GM13976 (cell line): ENCODE measurements at places on chromosomes 7 and 10.

DNA sequence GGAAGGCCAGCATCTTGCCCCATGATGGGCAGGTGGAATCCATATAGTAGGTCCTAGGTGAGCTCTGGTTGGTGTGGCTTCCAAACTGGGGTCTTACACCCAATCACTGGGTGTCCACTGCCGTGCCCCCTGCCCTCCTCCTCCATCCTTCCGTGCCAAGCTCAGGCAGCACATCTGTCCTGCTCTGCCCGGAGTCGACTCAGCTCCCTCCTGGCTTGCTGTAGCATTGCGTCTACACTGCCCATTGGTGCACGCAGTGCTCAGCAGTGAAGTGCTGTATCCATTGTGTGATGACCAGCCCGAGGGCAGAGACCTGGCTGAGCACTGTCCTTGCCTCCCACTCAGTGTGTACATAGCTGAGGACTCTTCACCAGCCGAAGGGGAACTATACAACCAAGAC is 148.4 kb downstream of the ADAM12 start:
- DNase-seq: no peak

- DNase-seq: no peak
Observed at GRCh38 chr10:76550806-76551205, 1086.8 kb downstream of the KCNMA1 start.

DNA sequence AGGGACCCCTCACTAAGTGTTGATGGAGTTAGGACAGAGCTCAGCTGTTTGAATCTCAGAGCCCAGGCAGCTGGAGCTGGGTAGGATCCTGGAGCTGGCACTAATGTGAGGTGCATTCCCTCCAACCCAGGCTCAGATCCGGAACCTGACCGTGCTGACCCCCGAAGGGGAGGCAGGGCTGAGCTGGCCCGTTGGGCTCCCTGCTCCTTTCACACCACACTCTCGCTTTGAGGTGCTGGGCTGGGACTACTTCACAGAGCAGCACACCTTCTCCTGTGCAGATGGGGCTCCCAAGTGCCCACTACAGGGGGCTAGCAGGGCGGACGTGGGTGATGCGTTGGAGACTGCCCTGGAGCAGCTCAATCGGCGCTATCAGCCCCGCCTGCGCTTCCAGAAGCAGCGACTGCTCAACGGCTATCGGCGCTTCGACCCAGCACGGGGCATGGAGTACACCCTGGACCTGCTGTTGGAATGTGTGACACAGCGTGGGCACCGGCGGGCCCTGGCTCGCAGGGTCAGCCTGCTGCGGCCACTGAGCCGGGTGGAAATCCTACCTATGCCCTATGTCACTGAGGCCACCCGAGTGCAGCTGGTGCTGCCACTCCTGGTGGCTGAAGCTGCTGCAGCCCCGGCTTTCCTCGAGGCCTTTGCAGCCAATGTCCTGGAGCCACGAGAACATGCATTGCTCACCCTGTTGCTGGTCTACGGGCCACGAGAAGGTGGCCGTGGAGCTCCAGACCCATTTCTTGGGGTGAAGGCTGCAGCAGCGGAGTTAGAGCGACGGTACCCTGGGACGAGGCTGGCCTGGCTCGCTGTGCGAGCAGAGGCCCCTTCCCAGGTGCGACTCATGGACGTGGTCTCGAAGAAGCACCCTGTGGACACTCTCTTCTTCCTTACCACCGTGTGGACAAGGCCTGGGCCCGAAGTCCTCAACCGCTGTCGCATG is 5.2 kb downstream of the CHPF2 start:
- DNase-seq: no peak

DNA sequence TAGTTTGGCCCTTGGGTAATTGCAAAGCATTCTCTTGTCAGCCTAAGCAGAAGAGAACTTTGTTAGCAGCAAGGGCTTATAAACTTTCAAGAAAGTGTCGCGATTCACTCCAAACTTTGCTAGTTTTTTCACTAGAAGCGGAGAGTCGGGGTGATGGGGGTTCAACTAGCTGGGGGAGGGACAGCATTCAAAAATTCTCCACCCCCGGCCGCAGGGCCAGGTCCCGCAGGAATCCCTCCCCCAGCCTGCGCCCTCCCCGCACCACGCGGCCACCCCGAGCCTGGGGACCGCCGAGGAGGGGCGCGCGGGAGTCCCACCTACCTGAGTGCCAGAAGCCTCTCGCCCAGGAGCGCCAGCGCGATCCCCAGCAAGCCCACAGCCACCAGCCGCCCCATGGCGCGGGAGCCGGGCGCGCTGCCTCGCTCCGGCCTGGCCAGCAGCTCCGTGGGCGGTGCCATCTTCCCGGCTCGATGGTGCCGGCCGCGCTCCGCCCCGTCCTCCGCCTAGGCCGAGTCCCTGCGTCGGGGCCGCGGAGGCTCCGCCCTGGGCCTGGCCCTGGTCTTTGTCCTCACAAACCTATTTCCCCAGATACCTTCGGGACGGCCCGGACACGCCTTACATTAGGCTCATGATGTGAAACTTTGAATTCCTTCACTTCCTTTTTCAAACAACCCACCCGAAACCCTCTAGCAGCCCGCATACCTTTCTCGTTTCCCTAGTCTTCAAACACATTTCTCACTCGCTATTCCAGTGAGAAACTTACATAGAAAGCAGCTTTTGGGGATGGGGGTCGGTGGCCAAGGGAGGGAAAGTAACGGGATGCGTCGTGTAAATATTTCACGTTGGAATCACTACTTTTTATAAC is at the start of gene PON2:
TSS of gene PON2 (minus strand) at position 472 of the 865 bp plus-strand sequence. CDS start at position 395, 77 bp downstream.
- DNase-seq: peak; percentile 87

- DNase-seq: no peak
Observed at GRCh38 chr10:65413001-65413400, 1512.8 kb upstream of the LRRTM3 start.
